ENCODE measurements at places on chromosomes 1 and 21.

- DNase-seq: no peak
Measured at GRCh38 chr21:28280611-28281010, 712.1 kb downstream of the LTN1 start.

GRCh38 chr1:47624531-47624930, 186.7 kb downstream of the FOXD2 start:
- DNase-seq: peak; percentile 28

- DNase-seq: no peak
Measured at GRCh38 chr1:61450454-61450853, 274.5 kb downstream of the TM2D1 start.

DNA sequence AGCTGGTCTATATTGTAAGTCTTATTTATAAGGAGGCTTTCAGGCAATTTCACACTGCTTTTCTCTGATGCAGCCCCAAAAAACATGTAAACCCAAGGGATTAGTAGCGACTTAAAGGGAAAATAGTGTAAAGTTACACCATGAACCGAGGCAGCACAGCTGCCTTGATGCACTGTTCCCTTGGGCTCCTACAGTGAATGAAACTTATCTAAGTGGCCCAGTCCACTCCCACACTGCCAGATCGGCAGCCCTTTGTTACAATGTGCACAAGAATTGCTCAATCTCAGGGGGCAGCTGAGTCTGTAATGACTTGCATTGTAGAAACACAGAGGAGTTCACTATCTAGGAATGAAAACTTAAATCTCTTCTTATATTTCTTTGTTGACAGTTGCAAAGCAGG, 120.8 kb upstream of the ADGRL2 start:
- DNase-seq: no peak

DNA sequence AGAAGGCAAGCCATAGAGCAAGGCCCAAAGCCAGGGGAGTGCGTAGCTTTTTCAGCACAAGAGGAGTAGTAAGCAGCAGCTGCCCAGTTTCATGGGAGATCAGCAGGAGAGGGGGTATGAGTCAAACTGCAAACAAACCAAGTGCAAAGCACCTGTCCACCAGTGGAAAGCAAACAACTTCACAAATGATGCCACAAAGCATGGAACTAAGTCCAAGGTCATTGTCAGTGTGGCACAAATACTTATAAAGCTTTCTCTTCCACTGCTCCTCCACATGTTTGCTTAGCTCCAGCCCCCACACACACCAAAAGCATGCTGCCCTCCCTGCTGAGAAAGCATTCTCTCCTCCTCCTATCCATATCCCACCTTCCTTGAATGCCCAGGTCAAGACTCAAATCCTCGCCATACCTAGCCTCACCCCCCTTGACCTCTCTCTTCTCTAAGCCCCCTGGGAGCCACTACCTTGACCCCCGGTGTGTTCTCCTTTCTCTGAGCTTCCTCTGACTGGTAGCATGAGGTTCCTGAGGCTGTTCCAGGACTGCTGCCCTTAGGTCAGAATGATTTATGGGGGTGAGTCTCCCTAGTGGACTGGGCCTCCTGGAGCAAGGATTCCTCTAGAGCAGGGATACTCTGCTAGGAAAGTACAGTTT, 70.4 kb downstream of the DMAP1 start:
- no peak for DNase-seq

GRCh38 chr1:23619299-23620188, 60.2 kb upstream of the ID3 start:
- peak; percentile 45 for DNase-seq

DNA sequence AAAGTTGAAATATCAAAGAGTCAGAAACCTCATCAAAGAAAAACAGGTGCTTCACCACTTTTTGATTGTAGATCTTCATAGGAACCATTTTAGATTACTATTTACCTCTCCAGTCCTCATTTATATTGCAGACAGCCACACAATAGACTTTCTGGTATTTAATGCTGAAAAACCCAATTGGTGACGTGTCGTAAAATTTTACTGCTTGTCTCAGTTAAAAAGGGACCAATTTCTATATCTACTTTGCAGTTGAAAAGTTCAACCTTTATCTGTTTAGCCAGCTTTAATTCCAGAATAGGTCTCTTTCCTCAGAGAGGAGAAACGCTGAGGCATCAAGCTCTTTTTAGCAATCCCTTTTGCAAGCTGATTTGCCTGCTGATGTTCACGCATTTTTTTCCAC, 1722.4 kb downstream of the PLA2G4A start:
- no peak for DNase-seq

Measured in progenitor cell of endocrine pancreas (in vitro differentiated cells).